ENCODE measurements at places on chromosomes 5 and 9.

DNA sequence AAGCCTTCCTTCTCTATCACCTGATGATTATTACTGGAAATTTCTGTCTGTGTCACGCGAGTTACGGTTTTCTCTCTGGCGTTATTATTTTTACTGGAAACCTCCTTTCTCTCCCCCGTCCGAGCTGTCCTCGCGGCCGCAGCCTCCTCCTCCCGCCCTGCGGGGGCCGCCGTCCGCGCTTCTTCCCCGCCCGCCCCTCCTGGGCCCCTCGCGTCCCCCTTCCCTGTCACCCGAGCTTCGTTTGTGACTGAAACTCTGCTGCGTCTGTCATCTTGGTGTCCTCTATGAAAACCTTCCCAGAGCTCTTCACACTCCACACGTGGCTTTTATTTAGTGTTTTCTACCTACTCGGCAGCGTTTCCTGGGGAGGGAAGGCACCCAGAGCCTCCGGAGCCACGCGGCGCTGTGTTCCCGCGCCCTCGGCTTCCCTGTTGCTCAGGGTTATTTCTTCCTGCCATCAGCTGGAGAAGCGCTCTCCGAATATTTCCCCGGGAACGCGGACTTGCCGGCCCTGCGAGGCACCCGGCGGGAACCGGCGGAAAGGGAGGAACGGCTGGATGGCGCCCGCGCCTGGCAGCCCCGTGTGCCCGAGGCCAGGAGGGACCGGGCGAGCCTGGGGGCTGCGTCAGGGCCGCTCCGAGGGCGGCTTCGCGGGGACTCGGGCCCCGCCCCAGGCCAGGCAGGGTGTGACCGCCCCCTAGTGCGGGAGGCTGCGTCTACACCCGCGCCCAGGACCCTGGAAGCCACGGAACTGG lies 33.9 kb downstream of the TRIP13 start:
- DNase-seq: peak; percentile 73

- peak; percentile 70 for DNase-seq
These were observed 235.8 kb downstream of the ROR2 start for GRCh38 chr9:91714020-91714806.

GRCh38 chr5:149298842-149299404 lies 27.3 kb downstream of the AFAP1L1 start:
- DNase-seq: no peak

DNA sequence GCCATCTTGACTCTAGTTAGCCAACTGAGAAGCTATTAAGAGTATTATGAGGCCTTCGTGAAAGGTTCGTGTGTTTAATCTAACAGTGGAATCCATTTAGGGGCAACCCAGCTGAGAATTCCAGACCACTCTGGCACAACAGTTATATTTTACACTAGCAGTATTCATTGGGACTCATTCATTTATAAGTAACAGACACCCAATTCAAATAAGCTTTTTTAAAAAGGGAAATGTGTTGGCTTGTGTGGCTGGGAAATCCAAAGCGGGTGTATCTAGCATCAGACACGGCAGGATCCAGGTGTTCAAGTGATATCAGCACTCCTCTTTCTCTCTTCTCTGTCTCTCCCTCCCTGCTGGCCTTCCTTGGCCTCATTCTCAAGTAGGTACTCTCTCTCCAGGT lies 46.0 kb upstream of the SHC3 start:
- no peak for DNase-seq

- peak; percentile 99 for DNase-seq
These were observed at the start of gene C5orf15 for GRCh38 chr5:133968204-133968980. Gene C5orf15, minus strand, starts transcription at chr5:133968625. Its CDS starts 41 bp downstream, at chr5:133968584.

GRCh38 chr9:97962136-97962535 lies 21.0 kb upstream of the ANP32B start:
- no peak for DNase-seq

DNA sequence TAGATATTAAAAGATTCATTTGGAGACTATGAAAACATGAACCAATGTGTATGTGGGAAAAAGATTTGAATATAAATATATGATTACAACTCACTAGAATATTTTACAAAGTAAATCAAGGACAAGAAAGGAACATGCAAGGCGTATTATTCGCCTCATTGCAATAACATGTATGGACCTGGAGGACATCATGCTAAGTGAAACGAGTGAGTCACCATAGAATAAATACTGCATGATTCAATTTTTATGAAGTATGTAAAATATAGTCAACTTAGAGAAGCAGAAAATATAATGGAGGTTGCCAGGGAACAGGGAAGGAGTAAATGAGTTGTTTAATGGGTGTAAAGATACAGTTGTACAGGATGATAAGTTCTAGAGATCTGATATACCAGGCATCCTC lies 4.9 kb downstream of the TXNDC8 start:
- DNase-seq: no peak

DNA sequence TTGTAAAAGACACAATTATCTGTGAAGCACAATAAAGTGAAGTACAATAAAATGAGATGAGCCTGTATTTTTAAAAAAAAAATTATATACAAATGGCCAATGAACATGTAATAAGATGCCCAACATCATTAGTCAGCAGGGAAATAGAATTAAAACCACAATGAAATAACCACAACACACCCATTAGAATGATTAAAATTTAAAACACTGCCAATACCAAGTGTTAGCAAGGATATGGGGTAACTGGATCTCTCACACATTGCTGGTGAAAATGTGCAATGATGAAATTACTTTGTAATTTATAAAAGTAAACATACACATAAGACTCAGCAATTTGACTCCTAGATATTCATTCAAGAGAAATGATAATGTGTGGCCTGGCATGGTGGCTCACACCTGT lies 62.8 kb downstream of the SHOC1 start:
- no peak for DNase-seq

- no peak for DNase-seq
These were observed 169.2 kb upstream of the HMHB1 start for GRCh38 chr5:143642791-143643190.
